Stimulated activated CD4-positive, alpha-beta T cell treated with anti-CD3 and anti-CD28 coated beads, Interleukin-12 subunit alpha, Interleukin-12 subunit beta, amount 100 ng/mL, for 24 hours (primary cell): ENCODE measurements at places on chromosomes 2 and 18.

- no peak for DNase-seq
Measured at GRCh38 chr18:13280070-13280795, 61.7 kb downstream of the LDLRAD4 start.

DNA sequence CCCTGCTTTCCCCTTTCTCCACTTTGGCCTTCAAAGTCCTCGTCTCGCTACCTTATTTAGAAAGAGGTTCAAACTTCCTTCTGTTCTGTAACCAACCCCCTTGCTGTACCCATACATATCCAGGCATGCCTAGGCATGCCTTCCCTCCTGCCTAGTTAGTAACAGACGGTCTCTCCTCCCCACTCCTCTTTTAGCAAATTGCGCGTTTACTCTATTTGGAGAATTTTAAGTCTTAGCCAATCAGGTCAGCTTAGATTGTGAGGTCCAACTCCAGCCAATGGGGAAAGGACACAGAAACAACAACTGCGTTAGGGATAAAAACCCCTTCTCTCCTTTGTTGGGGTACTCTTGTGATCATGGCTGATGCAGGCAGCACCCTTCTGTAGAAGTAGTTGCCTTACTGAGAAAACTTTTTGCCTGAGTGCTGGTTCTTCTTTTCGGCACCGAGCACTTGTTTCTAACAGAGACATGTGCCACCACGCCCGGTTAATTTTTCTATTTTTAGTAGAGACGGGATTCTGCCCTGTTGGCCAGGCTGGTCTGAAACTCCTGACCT is 85.9 kb upstream of the FOXI3 start:
- no peak for DNase-seq

DNA sequence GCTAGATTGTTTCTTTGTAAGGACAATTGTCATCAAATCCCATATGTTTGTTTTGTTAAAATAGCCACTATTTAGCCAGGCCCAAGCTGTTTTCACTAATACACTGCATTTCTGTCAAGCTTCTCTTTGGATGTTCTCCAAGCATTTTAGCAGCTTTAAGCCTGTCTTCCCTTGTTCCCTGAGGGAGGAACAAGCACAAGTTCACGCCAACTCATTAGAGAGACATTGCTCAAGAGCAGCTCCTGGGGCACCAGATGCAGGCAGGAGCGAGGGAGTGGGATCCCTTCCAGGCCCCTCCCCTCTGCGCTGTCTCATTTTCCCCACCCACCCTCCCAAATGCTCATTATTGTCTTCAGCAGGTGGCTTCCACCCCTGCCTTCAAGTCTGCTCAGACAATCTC is 32.6 kb upstream of the PPP3R1 start:
- DNase-seq: no peak

DNA sequence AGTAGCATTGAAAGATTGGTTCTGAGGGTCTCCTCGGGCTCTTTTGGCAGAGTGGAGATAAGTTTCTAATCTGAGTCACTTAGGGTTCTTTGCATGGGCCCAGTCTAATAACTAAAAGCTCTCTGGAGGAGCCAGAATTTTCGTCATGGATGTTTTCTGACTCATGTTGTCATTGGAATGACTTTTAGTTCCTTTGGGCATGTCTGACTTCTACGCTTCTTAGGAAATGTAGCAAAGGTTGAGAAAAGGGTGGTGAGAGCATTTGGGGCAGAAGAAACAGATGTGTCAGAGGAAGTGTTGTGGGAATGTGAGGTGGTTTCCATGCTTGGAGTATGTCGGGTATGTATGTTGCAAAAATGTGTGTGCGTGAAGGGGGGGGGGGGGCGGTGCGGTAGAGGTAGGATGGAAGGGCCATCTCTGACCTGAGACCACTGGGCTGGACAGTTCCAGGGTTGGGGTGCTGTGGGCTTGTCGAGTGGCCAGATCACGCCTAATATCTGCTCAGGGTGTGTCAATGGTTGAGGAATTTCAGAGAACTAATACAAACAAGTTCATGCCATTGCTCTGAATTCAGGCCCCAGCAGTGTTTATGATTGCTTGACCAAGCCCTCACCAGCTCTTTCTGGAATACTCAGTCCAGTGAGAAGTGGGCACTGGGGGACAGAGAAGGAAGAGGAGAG is 26.9 kb downstream of the KLHL29 start:
- no peak for DNase-seq

DNA sequence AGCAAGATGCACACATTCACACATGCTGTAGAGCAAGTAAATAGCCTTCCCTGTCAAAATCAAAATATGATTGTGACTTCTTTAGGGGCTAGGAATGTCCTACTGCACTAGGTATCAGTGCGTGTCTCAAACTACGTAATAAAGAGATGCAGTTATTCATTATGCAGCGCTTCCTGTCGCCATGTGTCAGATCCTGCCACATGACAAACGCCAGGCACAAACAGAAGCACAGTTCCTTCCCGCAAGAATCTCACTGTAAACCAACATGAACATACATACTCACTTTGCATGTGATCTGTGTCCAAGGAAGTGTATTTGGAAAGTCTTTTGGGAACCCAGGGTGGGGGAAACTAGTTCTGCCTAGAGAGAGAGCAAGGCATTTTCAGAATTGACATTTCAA is 599.9 kb downstream of the RNF144A start:
- no peak for DNase-seq

- no peak for DNase-seq
Measured at GRCh38 chr2:111704246-111704645, 179.7 kb downstream of the ANAPC1 start.

DNA sequence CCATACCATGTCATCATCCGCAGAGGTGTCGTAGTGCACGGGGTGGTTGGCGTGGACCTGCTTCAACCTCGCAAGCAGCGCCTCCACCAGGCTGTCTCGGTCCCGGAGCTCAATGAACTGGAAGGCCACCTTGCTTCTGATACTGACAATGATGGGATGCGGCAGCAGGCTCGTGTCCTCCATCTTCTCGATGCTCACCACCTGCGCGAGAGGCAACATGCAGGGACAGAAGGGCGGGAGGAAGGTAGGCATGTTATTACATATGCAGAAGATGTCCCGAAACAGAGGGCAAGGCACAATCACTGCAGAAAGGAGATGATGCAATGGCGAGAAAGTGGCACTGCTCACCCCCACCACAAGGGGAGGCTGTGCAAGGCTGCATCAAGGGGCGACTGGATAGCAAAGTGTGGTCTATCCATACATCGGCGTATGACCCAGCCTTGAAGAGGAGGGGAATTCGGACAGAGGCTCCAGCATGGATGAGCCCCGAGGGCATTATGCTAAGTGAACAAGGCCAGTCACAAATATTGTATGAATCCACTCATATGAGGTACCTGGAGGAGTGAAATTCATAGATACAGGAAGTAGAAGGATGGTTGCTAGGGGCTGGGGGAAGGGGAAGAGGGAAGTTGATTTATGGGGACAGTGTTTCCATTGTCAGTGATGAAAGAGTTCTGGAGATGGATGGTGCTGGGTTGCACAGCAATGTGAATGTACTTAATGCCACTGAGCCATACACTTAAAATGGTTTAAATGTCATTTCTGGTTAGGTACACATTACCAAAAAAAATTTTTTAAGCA is 36.6 kb downstream of the RPL31 start:
- no peak for DNase-seq

DNA sequence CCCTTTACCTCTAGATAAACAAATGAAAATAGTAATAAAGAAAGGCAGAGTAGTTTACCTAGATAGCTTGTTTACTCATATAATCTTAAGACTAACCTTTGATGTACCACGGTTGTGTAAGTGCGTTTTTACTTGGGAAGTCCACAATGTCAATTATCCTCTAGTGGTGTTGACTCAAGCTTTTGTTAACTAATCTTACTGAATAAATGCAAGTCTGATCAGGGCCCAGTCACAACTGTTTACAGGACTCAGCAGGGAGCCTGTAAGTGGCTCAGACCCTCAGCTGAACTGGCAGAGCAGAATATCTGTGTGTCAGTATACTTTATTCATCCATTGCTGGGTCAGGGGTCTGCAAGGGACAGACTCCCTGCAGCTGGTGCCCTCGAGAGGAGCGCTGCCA is 98.1 kb upstream of the ACAA2 start:
- DNase-seq: no peak

- DNase-seq: no peak
Measured at GRCh38 chr2:32678825-32679224, 51.0 kb downstream of the TTC27 start.

- no peak for DNase-seq
Measured at GRCh38 chr2:48250474-48250844, 279.5 kb upstream of the STON1 start.

DNA sequence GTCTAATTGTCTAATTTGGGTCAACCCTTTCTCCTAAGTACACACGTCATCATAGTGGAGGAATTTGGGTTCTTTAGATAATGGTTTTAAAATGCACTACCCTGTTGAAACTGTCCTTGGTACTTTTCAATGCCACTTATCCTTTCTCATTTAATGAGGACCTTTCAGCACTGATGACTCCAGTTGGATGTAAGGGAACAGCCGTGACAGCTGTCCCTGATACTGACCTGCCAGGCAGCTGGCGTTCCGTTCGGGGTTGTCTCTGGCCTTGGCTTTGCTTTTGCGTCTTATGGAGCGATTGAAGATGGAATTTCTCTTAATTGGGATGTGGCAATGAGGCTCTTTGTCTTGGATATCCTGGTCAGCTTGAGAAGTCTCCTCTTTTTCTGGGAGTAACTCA is 38.7 kb downstream of the NGEF start:
- DNase-seq: no peak

DNA sequence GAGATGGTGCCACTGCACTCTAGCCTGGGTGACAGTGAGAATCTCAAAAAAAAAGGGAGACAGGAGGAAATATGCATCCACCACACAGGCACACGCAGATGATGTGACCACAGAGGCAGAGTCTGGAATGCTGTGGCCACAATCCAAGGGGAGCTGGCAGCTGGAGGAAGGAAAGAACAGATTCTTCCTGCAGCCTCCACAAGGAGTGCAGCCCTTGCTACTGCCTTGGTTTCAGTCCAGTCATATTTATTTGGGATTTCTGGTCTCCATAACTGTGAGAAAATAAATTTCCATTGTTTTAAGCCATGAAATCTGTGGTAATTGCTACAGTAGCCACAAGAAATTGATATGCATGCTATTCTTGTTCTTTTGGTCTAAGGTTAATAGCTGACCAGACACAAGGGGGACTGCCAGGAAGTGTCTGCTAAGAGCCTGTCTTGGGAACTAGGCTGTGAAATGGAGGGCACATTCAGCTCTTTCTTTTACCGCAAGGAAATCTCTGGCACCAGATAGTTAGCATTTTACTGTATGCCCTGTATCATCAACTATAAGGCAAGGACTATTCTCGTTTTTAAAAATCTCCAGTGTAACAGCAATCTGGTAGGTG is 133.1 kb upstream of the SEC11C start:
- DNase-seq: no peak

- DNase-seq: no peak
Measured at GRCh38 chr2:40454321-40454720, 2.4 kb upstream of the SLC8A1 start.

- no peak for DNase-seq
Measured at GRCh38 chr2:64396551-64396950, 57.4 kb upstream of the LGALSL start.

GRCh38 chr2:78418021-78418420 is 607.5 kb upstream of the REG3G start:
- no peak for DNase-seq

GRCh38 chr18:65592435-65592834 is 158.4 kb upstream of the CDH7 start:
- DNase-seq: no peak

- DNase-seq: no peak
Measured at GRCh38 chr2:20573620-20574422, 77.1 kb downstream of the HS1BP3 start.
